ENCODE measurements at places on chromosomes 3 and 15. TPM values are rescaled to one million over a fixed set of nuclear protein-coding genes. Genes with fewer than 3 reads are reported as not detected.

The HEG1 gene
- 25.1 TPM for total RNA-seq

The C3orf49 gene
- not detected for total RNA-seq

The WDR93 gene
- total RNA-seq: not detected

The ARGFX gene
- total RNA-seq: not detected

The CCDC54 gene
- not detected for total RNA-seq

The CCNB2 gene
- 7.8 TPM for total RNA-seq

The P2RY13 gene
- 2.6 TPM for total RNA-seq

The HIGD2B gene
- total RNA-seq: not detected

Data from skeletal muscle tissue (tissue), 5 donors.